ENCODE measurements at places on chromosomes 6 and 20. TPM values are rescaled to one million over a fixed set of nuclear protein-coding genes. Genes with fewer than 3 reads are reported as not detected.

- DNase-seq, result no peak
Measured at GRCh38 chr6:44180406-44180805, 21.8 kb downstream of the CAPN11 start.

DNA sequence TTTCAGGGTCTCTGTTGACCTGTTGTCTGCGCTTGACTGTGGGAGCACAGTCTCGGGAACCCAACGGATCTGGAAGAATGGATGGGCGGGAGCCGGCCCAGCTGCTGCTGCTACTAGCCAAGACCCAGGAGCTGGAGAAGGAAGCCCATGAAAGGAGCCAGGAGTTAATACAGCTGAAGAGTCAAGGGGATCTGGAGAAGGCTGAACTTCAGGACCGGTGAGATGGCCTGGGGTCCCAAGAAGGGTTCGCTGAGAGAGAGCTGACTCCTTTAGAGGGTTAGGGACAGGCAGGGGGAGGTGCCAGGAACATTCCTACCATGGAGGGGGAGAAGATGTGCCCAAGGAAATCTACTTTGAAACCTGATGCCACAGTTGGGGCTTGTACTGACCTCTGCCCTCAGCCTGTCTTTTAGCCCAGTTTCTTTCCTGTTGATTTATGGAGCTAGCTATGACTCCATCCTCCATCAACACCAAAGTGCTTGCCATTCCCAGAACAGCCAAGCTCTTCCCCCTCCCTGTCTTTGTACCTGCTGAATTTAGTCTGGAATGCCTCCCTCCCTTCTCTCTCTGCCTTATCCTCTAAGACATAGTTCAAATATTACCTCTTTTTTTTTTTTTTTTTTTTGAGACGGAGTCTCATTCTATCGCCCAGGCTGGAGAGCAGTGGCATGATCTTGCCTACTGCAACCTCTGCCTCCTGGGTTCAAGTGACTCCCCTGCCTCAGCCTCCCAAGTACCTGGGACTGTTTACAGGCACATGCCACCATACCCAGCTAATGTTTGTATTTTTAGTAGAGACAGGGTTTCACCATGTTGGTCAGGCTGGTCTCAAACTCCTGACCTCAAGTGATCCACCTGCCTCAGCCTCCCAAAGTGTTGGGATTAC, 12.2 kb downstream of the CEP250 start:
- DNase-seq, result no peak

DNA sequence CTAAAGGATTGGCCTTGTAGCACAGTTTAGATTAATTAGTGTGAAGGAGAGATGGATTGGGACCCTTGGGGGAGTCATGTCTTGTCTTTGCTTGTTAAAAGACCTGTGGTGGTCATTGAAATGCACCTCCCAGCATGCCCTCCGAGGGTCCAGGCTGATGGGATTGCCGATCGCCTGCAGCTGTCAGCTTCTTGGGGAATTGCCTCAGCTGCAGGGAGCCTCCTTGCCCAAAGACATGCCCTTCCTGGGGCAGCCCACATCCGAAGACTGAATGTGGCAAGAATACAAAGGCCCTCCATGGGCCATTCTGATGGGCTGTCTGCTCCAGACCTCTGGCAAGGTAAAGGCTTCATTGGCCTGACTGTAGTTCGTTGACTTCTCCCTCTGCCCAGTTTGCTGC, 150.7 kb downstream of the FARS2 start:
- no peak for DNase-seq

Gene ABHD16B
- not detected for total RNA-seq

Gene PROKR2
- total RNA-seq, result not detected

All from endothelial cell (in vitro differentiated cells).